ENCODE measurements at places on chromosomes 12 and 14. TPM values are rescaled to one million over a fixed set of nuclear protein-coding genes. Genes with fewer than 3 reads are reported as not detected.

DNA sequence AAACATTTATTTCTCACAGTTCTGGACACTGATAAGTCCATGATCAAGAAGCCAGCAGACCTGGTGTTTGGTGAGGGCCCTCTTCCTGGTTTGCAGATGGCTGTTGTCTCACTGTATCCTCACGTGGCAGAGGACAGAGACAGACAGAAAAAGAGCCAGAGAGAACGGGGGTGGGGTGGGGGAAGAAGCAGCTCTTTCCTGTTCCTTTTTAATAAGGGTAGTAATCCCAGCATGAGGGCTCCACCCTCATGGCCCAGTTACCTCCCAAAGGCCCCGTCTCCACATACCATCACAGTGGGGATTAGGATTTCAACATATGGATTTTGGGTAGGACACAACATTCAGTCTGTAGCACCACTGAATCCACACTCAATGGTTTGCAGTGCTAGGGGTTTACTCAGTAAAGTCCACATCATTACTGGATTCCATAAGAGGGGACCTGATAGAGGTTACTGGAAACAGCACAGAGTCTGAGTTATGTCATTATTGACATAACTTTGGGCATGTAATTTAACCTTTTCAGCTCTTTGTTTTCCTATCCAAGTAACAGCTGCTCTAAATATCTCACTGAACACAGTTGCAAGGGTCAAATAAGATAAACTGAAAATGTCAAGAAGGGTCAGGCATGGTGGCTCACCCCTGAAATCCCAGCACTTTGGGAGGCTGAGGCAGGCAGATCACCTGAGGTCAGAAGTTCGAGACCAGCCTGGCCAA lies 53.2 kb downstream of the RPAP3 start:
- peak; percentile 22 for DNase-seq
- no peaks in the 10 kb centered on the region for H3K36me3 ChIP-seq
- H3K4me3 ChIP-seq = no peak overlapping the region

GRCh38 chr14:100078216-100078803 lies 13.1 kb downstream of the EVL start:
- no peaks in the 10 kb centered on the region for H3K36me3 ChIP-seq
- DNase-seq = peak; percentile 9
- H3K27ac ChIP-seq = no peak overlapping the region
- no peak overlapping the region for H3K4me3 ChIP-seq
- H3K27me3 ChIP-seq = no peaks in the 10 kb centered on the region
- H3K4me1 ChIP-seq = peaks cover 4% of the 10 kb centered on the region

Gene ALG10
- total RNA-seq = 17.7 TPM

Gene CCDC177
- total RNA-seq = 1.9 TPM

Measured in testis (tissue), 5 donors.